ENCODE measurements at places on chromosomes 7 and 10.
A peak's percentile ranks its signal among the peaks of the same experiment; 100 is the strongest.

GRCh38 chr10:115063701-115064658 is 29.2 kb upstream of the ATRNL1 start:
- DNase-seq = peak; percentile 63

DNA sequence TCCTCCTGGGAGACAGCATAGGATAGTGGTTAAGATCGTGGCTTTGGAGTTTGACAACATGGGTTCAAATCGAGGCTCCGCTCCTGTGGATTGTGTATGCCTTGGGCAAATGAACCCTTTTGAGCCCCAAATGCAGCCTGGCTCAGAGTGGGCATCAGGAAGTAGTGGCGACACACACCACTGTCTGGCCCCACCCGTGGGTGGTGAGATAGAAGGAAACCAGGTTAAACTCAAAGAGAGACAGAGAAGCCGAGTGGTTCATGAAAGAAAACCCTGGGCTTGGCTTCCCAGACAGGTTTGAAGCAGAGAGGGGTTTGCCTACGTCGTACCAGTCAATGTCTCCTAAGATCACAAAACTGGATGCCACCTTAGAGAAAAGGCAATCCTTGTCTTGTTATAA is 57.7 kb downstream of the PRTFDC1 start:
- DNase-seq = no peak

GRCh38 chr10:13651969-13652720 is 65.4 kb downstream of the PRPF18 start:
- no peak for DNase-seq

- DNase-seq = peak; percentile 64
Measured at GRCh38 chr10:97508342-97508741, 9.6 kb downstream of the UBTD1 start.
